ENCODE measurements at places on chromosomes 5 and 9.
A peak's percentile ranks its signal among the peaks of the same experiment; 100 is the strongest.

- DNase-seq = no peak
Measured at GRCh38 chr5:136073714-136074529, 45.1 kb downstream of the TGFBI start.

DNA sequence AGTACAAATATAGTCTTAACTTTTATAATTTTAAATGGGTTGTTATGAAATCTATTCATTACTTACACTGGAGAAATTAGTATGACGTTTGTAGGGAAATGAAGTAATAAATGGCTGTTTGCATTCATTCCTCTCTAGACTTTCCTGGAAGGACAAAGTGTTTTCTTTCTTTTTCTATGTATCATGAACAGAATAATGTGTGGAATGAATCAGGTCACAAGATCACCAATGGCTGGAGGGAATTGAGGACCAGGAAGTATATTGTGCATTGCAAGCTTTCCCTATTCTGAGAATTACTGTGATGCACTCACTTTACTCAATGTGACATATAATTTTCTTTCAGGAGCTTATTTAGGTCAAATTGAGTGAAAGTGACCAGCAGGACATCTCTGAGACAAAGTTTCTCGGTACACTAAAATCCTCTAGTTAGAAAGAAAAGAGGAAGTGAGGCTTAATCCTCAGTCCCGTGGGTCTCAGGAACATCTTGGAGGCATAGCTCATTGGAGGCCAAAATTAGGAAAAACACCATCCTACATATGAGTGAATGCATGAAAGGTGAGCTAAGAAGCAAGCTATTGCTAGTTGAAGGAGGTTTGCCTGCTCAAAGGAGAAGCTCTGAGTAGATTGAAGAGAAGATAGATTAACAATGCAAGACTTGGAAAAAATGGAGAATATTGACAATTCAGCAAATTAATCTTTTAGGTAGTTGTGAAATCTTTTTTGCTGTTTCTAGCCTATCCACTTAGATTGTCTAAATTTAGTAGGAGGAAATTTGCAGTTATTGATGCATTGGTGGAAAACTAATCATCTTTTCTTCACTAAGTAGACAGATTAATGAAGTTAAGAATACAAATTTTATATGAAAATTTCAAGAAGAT lies 28.0 kb downstream of the ERAP2 start:
- DNase-seq = peak; percentile 24

- DNase-seq = no peak
Measured at GRCh38 chr9:81394881-81395675, 294.3 kb downstream of the TLE1 start.

- no peak for DNase-seq
Measured at GRCh38 chr9:94779693-94780290, 53.3 kb downstream of the AOPEP start.

GRCh38 chr5:53814819-53815218 lies 254.4 kb downstream of the NDUFS4 start:
- DNase-seq = no peak

- no peak for DNase-seq
Measured at GRCh38 chr9:111276431-111277128, 53.4 kb downstream of the OR2K2 start.

- DNase-seq = peak; percentile 65
Measured at GRCh38 chr9:21252721-21253547, 13.1 kb upstream of the IFNA14 start.

DNA sequence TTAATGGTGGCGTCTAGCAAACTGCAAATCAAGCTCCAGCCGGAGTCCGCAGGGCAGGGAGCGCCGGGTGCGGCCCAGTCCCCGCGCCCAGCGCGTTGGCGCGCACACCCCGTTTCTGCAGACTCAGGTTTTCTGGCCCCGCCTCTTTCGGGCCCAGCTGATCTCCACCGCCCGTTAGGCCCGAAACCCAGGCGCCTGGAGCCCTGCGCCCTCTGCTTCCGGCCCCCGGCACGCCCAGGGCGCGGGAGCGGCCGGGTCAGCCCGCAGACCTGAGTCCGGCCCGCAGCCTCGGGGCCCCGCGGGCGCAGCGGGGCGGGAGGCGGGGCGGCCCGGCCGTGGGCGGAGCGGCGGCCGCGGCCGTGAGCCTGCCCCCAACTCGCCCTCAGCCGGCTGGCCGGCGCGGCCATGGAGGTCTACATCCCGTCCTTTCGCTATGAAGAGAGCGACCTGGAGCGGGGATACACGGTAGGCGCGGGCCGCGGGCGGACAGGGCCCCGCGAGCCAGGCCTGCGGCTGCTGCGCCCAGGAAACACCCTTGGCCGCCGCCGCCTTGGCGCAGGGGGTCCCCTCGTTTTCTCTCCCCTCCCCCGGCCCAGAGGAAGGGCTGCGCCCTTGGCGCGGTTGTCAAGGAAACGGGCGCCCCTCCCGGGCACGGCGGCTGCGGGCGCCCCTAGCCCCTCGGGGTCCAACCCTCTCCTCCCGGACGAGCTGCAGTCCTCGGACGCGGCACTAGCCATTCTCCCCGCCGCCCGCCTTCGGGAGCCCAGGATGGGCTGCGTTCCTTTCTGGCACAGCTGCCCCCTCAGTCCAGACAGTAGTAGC lies at the start of gene SNX24:
SNX24 (plus strand) TSS at position 385 of the 822 bp plus-strand sequence; CDS start at position 406, 21 bp downstream.
- DNase-seq = peak; percentile 83

Measured in kidney tubule cell (primary cell).